CD4-positive, alpha-beta T cell treated with Interleukin-6 at 100 ng/mL for 8 hours (primary cell): ENCODE measurements at places on chromosomes 7 and 10.
A peak's percentile ranks its signal among the peaks of the same experiment; 100 is the strongest.

DNA sequence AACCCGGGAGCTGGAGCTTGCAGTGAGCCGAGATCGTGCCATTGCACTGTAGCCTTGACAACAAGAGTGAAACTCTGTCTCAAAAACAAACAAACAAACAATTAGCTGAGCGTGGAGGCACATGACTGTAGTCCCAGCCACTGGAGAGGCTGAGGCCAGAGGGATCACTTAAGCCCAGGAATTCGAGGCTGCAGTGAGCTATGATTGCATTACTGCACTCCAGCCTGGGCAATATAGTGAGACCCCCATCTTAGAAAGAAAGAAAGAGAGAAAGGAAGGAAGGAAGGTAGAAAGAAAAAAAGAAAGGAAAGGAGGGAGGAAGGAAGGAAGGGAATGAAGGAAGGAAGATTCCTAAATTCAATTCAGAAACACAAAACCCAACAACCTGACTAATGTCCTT lies 141.3 kb upstream of the TNRC18 start:
- DNase-seq = no peak

- peak; percentile 50 for DNase-seq
These were observed 757 bp downstream of the EIF3A start for GRCh38 chr10:119079599-119080520.

DNA sequence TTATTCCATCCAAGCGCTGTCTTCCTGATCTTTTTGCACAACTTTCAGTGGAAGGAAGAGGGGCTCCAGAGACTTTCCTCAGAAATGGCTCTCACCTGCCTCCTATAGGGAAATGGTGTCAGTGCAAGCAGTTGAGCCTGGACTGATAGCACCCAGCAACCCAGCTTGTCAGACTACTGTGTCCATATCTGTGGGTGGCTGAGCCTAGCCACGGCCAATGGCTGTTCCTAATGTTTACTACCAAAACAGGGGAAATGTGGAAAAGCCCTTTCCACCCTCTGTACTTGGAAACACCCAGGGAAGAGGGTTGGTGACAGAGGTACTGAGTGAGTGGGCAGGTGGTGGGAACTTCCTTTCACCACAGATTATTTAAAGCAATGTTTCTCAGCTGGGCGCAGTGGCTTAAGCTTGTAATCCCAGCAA lies 4.3 kb upstream of the YKT6 start:
- peak; percentile 22 for DNase-seq

- DNase-seq = no peak
These were observed 34.5 kb downstream of the CREB3L2 start for GRCh38 chr7:137967143-137968018.

DNA sequence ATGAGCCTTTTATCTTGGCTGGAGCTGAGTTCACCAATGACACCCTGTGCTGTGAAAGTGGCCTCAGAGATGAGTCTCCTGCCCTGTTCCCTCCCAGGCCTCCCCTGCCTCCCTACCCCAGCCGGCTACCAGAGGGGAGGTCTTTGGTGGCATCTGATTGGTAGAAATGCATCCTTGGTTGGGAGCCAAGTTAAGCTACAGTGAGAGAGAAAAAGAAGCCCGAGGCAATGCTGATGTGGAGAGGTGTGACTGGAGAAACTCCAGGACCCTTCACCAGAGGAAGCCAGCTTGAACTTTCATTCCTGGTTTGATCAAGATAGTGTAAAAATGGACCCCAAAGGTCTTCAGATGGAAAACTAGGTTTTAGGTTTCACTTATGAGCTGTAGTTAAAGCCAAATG lies 191.1 kb upstream of the TCF7L2 start:
- DNase-seq = no peak

GRCh38 chr10:32153252-32153651 lies 97.0 kb upstream of the KIF5B start:
- DNase-seq = no peak

DNA sequence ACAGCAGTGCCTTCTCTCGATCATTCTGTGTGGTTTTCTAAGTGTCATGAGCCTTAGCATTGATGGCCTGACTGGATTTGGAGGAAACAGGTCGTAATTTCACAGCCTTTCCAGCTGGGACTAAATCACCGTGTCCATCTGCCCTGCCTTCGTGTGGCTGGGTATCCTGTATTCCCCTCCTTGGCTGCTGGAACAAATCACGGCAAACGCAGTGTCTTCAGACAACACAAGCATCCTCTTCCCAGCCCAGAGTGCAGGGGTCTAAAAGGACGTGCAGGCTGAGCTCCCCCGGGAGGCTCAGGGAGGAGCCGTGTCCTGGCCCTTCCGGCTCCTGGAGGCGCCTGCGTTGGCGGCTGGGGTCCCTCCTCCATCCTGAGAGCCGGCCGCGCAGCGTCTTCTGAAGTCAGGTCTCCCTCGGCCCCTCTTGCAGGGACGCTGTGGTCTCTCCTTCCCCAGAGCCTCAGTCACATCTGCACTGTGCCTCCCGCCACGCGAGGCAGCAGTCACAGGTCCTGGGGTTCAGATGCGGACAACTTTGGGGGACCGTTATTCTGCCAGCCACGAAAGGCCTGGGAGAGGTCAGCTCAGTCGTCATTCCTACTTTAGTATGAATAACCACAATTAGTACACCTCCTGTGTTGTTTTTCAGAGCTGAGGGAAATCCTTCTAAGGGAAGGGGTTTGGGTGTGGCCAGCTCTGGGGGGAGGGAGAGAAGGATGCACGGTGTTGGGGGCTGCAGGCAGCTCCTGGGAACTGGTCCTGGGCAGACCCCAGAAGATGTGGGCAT lies 41.1 kb downstream of the FAM20C start:
- DNase-seq = no peak
